ENCODE measurements at places on chromosomes 6 and 20.

DNA sequence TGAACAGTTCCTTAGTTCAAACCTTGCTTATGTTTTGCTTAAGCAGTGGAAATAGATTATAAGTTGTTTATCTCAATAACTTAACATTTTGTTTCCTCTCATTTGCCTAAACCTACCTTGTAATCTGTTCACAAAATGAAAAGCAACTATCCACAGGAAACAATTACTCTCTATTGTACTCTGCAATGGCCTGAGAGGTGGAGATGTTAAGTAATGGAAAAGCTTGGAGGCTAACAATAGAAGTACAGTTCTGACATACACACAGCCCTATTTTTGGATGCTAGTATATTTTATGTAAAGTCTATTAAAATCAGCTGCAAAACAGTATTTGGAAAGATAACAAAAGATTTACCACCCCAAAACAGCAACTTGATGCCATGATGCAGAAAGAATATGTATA, 82.1 kb downstream of the TINAG start:
- no peak for DNase-seq
- H3K36me3 ChIP-seq = no peaks in the 10 kb centered on the region
- H3K4me3 ChIP-seq = no peak overlapping the region
- H3K27me3 ChIP-seq = no peaks in the 10 kb centered on the region
- no peak overlapping the region for H3K27ac ChIP-seq
- H3K4me1 ChIP-seq = no peaks in the 10 kb centered on the region

- H3K27ac ChIP-seq = no peak within 1 kb of the TSS
- peaks cover 9% of the 10 kb centered on the region for H3K27me3 ChIP-seq
- peak within 1 kb of the TSS; percentile 75 for H3K4me3 ChIP-seq
- H3K4me1 ChIP-seq = peaks cover 4% of the 10 kb centered on the region
- no peak for DNase-seq
Measured at GRCh38 chr6:93419304-93420162, at the start of gene EPHA7. Gene EPHA7, minus strand, starts transcription at chr6:93419559. Its CDS starts 218 bp downstream, at chr6:93419341.

GRCh38 chr6:30005482-30005881, 55.6 kb upstream of the POLR1H start:
- DNase-seq = no peak
- H3K36me3 ChIP-seq = peaks cover 12% of the 10 kb centered on the region
- peaks cover 16% of the 10 kb centered on the region for H3K27me3 ChIP-seq
- peak overlapping the region; percentile 23 for H3K27ac ChIP-seq
- peaks cover 14% of the 10 kb centered on the region for H3K4me1 ChIP-seq
- peak overlapping the region; percentile 73 for H3K4me3 ChIP-seq

- H3K27ac ChIP-seq = no peak overlapping the region
- no peak overlapping the region for H3K4me3 ChIP-seq
- H3K4me1 ChIP-seq = peaks cover 15% of the 10 kb centered on the region
- no peak for DNase-seq
- peaks cover 30% of the 10 kb centered on the region for H3K27me3 ChIP-seq
Measured at GRCh38 chr6:21664314-21665109, 71.0 kb downstream of the SOX4 start.

GRCh38 chr6:144372611-144373594, 87.8 kb downstream of the UTRN start:
- H3K4me1 ChIP-seq = peaks cover 17% of the 10 kb centered on the region
- no peaks in the 10 kb centered on the region for H3K27me3 ChIP-seq
- no peak overlapping the region for H3K27ac ChIP-seq
- DNase-seq = no peak

GRCh38 chr20:20463933-20464374, 96.0 kb downstream of the INSM1 start:
- peaks cover 23% of the 10 kb centered on the region for H3K4me1 ChIP-seq
- H3K27ac ChIP-seq = peak overlapping the region; percentile 64
- peak; percentile 41 for DNase-seq
- H3K4me3 ChIP-seq = peak overlapping the region; percentile 57
- H3K36me3 ChIP-seq = peaks cover 2% of the 10 kb centered on the region
- no peaks in the 10 kb centered on the region for H3K27me3 ChIP-seq

GRCh38 chr20:43459022-43459942, 1.6 kb downstream of the SRSF6 start:
- peak overlapping the region; percentile 99 for H3K27ac ChIP-seq
- DNase-seq = no peak
- peak overlapping the region; percentile 83 for H3K4me3 ChIP-seq
- H3K36me3 ChIP-seq = peaks cover 26% of the 10 kb centered on the region
- H3K4me1 ChIP-seq = peaks cover 11% of the 10 kb centered on the region

GRCh38 chr6:751765-752164, 58.8 kb upstream of the EXOC2 start:
- no peaks in the 10 kb centered on the region for H3K4me1 ChIP-seq
- no peak overlapping the region for H3K4me3 ChIP-seq
- peaks cover 3% of the 10 kb centered on the region for H3K36me3 ChIP-seq
- H3K27me3 ChIP-seq = peaks cover 7% of the 10 kb centered on the region

DNA sequence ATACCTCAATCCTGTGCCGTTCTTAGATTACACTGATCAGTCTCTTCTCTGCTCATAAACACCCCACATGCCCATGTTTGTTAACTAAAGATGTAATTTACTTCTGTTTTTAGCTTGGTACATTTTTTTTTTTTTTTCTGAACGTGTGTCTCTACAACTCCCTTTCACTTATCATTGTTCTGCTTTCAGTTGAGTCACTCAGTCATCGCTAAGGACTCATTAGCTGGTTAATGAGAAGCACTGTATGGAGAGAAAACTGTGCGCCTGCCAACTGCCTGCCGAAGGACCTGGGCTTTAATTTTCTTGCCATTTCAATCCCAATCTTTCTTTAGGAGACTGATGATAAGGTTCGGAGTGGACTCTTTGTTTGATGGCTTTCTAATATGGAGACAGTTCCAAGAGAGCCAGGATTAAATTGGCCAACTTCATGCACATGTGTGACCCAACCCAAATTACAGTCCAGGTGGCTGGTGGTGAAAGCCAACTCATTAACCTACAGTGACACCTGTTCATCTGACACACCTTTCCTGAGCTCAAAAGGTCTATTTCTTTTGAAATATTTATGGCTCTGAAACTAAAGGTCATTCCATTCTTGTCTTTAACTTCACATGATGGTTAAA, 334.1 kb downstream of the BCKDHB start:
- H3K27me3 ChIP-seq = no peaks in the 10 kb centered on the region
- no peak overlapping the region for H3K27ac ChIP-seq
- no peaks in the 10 kb centered on the region for H3K4me1 ChIP-seq
- DNase-seq = no peak

GRCh38 chr20:834151-834746, 734 bp downstream of the FAM110A start:
- DNase-seq = no peak
- peaks cover 9% of the 10 kb centered on the region for H3K36me3 ChIP-seq
- peaks cover 36% of the 10 kb centered on the region for H3K4me1 ChIP-seq
- H3K27me3 ChIP-seq = no peaks in the 10 kb centered on the region
- peak overlapping the region; percentile 92 for H3K27ac ChIP-seq

DNA sequence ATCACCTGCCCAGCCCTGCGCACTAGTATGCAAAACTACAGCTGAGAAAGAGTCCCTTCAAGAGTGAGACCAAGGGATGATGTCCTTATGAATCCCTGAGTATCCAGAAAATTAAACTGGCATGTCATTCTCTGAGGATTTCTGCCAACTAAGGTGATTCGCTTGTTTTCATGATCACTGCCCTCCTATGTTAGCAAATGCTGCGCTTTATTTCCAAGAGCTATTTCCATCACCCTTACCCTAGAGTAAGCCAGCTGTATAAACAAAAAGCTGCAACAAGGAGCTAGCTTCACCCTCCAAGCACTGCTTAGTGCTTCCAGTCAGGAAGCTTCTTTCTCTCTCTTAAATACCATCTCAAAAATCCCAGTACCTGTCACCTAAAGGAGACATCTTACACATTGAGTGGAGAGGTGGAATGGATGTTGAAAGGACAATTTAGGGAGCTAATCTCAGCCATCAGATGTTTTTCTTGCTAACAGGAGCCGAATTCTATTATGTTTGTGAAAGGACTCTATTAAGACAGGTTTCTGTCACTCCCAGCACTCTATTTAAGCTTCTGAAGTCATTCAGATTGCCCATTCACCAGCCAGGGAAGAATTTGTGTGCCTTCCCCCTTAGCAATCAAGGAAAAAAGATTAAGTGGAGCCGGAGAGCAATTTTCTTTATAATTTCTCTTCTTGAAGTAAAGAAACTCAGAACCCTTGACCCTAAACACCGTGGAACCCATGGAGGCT, 322.2 kb downstream of the NRN1 start:
- H3K4me1 ChIP-seq = peaks cover 16% of the 10 kb centered on the region
- no peak for DNase-seq
- peaks cover 12% of the 10 kb centered on the region for H3K36me3 ChIP-seq
- no peak overlapping the region for H3K4me3 ChIP-seq

DNA sequence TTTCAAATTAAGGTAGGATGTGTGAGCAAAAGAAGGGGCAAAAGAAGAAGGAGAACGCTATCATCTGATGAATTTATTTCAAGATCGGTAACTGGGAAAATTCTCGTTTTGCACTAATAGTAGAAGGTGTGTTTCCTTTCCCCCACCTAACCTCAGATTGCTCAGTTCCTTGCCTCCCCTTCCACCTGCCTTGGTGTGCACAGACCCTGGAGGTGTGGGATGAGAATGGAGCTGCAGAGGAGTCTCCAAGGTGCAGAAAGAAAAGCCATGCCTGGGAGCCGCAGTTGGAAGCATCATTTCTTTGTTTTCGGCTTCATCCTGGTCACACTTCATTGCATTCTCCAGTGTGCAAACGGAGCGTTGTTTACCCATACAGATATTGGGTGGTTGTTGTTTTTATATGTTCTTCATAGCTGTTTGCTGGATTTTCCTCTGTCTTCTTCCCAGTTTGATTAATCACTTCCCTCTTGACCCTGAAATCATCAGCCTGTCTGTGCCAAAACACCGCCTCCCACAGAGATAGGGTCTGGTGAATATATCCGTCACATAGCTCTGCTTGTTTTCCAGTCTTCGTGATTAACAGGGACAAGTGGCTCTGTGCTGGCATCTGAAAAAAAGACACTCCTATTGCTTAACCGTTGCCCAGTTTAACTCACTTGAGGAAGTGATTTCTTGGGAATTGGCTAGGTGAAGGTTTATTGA, 40.2 kb upstream of the NEDD9 start:
- no peaks in the 10 kb centered on the region for H3K27me3 ChIP-seq
- peaks cover 32% of the 10 kb centered on the region for H3K4me1 ChIP-seq
- H3K36me3 ChIP-seq = peaks cover 21% of the 10 kb centered on the region
- no peak overlapping the region for H3K27ac ChIP-seq
- no peak overlapping the region for H3K4me3 ChIP-seq
- DNase-seq = no peak

DNA sequence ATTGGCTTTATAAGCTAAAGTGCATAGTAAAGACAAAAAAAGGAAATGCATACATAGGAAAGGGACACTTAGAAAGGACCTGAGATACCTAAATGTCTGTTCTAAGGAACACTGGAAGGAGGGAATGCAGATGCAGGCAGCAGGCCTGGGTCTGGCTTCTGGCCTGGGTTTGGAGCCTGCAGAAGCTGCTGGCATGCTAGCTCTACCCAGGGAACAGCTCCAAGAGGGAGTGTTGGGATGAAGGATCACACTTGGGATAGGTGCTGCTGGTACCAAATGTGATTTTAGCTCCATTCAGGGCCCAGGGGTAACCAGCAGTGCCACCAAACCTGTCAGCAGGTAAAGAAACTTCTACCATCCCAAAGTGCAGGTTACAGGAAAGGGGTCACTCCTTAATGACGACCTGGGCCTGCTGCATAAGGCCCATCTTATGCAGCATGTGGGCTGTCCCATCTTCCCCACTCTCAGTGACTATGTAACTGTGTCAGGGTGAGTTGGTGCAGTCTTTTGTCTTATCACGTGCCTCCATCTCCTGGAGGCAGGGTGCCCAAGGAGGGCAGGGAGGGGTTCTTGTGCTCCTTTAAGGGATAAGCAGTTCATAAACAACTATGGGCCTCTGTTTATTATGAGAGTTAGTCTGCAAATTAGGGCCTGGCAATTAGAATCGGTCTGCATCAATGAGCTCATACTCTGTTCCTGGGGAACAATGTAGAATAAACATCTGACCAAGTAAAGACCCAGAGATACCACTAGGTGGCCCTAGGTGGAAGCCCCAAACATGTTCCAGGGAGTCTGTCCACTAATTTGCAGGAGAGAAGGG, 26.9 kb downstream of the DDX27 start:
- no peaks in the 10 kb centered on the region for H3K27me3 ChIP-seq
- DNase-seq = peak; percentile 20
- H3K36me3 ChIP-seq = peaks cover 24% of the 10 kb centered on the region
- H3K27ac ChIP-seq = peak overlapping the region; percentile 55
- H3K4me3 ChIP-seq = no peak overlapping the region

DNA sequence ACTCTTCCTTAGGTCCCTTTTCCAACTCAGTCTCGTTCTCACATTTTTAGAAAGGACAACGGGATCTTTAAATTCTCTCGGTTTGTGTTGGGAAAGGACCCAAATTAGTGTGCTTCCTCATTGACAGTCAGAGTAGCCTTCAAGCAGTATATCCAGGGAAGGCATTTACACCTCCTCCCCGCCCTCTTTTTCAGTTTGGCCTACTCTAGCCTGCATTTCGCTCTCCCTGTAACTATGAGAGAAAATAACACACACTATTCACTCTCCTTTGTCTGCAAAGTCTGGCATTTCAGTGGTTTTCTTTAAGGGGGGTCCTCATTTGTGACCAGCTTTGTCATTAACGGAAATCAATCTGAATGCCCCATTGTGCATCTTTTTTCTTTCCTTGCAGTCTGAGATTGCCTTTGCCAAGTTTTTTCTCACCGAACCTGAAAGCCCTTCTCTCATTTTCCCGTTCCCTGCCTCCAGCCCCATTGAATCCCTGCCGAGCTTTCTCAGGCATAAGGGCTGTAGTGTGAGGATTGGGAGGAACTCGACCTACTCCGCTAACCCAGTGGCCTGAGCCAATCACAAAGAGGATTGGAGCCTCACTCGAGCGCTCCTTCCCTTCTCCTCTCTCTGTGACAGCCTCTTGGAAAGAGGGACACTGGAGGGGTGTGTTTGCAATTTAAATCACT, 393 bp upstream of the FABP7 start:
- H3K36me3 ChIP-seq = no peaks in the 10 kb centered on the region
- no peak for DNase-seq
- no peak overlapping the region for H3K4me3 ChIP-seq

DNA sequence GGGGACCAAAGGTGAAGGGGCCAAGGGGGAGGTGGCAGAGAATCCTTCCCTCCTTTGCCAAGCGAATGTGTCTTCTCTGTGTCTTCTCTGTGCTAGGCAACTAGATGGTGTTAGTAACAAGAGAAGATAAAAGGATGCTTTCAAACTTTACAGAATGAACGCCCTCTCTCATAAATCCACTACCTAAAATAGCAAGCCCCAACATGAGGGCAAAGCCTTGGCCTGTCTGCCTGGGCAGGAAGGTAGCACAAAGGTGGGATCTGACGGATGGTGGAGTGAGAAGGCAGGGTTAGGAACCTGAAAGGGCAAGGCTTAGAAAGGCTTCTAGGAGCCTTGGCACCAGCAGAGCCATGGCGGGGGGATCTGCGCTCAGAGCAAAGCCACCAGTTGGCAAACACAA, 13.6 kb upstream of the TGM3 start:
- peaks cover 3% of the 10 kb centered on the region for H3K4me1 ChIP-seq
- no peak overlapping the region for H3K27ac ChIP-seq
- H3K36me3 ChIP-seq = peaks cover 2% of the 10 kb centered on the region
- no peak overlapping the region for H3K4me3 ChIP-seq
- no peak for DNase-seq
